ENCODE measurements at places on chromosomes 1 and 21.

DNA sequence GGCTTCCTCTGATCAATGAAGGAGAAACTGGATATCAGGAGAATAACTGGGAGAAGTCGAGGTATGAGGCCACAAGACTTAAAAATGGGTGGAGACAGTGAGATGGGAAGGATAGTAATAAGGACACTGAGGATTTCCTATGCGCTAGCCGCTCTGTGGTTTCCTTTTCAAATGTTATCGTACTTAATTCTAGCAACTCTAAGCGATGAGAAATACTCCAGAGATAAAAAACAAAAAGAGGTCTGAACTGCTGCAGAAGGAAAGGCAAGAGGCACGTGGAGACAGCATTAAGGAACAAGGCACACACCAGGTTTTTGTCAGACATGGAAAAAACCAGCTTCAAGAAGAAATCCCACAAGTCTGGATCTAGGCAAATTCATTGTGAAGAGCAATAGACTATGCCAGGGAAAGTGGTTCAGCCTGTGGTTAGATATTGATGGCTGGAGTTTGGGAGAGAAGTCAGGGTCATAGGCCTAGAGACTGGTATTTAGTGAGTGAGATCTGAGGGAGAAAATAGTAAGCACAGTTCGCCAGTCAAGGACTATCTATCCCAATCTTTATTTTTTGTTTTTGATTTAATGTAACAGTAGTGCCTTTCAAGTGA, 5.3 kb downstream of the CLCA2 start:
- DNase-seq, result no peak

GRCh38 chr1:223726380-223727001, 14.2 kb downstream of the CAPN2 start:
- no peak for DNase-seq

- no peak for DNase-seq
Measured at GRCh38 chr1:209786146-209786545, 1.8 kb upstream of the C1orf74 start.

GRCh38 chr1:223712850-223713474, 623 bp downstream of the CAPN2 start:
- DNase-seq, result no peak

DNA sequence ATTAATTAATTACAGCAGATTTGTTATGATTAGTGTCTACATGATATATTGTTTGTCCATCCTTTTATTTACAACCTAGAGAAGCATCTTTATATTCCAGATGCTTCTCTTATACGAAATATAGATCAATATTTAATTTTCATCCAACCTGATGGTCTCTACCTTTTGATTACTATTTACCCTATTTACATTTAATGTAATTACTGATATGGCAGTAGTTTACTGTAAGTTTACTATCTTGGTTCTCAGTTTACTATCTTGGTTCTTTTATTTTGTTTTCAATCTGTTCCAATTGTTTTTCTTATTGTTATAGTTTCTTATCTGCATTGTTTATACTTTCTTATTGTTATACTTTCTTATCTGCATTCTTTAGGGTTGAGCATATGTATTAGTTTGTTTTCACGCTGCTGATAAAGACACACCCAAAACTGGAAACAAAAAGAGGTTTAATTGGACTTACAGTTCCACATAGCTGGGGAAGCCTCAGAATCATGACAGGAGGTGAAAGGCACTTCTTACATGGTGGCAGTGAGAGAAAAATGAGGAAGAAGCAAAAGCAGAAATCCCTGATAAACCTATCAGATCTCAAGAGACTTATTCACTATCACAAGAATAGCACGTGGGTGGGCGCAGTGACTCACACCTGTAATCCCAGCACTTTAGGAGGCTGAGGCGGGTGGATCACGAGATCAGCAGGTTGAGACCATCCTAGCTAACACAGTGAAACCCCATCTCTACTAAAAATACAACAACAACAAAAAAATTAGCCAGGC, 28.9 kb downstream of the FAF1 start:
- no peak for DNase-seq

DNA sequence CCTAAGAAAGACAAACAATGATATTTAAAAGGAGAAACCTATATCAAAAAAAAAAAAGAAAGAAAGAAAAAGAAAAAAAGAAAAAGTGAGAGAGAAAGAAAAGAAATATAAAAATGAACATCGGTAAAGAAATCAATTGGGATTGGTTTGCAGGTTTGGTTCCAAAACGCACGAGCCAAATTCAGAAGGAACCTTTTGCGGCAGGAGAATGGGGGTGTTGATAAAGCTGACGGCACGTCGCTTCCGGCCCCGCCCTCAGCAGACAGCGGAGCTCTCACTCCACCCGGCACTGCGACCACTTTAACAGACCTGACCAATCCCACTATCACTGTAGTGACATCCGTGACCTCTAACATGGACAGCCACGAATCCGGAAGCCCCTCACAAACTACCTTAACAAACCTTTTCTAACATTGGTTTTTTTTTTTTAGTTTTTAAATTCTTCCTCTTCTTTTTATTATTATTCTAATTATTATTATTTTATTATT, 11.7 kb downstream of the LHX9 start:
- no peak for DNase-seq

- no peak for DNase-seq
Measured at GRCh38 chr1:207857447-207857846, 53.5 kb downstream of the CD34 start.

DNA sequence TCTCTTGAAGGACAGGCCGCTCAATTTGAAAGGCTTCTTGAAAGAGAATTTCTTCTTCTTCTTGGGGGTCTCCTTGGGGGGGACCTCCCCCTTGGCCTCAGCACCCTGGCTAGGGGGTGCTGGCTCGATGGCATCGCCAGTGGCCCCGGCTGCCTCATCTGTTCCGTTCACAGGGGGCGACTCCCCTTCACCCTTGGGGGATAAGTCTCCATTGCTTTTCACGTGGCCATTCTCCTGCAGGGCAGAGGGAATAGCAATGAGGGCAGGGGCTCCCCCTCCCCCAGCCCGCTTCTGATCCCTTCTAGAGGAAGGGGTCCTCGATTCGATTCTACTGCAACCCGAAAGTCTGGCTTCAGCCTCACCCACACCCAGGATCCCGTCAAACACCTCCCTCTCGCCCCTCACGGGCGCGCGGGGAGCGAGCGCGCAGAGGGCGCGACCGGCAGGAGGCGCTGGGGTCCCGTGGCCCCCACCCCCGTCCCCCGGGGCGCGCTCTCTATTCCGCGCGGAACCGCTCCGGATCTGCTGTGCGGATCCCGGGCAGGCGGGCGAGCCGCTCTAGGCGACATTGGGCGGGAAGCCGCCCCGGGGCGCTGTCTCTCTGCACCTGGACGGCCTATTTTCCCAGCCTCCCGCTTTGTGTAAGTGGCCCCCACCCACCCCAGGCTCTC, 1.0 kb downstream of the MARCKSL1 start:
- no peak for DNase-seq

DNA sequence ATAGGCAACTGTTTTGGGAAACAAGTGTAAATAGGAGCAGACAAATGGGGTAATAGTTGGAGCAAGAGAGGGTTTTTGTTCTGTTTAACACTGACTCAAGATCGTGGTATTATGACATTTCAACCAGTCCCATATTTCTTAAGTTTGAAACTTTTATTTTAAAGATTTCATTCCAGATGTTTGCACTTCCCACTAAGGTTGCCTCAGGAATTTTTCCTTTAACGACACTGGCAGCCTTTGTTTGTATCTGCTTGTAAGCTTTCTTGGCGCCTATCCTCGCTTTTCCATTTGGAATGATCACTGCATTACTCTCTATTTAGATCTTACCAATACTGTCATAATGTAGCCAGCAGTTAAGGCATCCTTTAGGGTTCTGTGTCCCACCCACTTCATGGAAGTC, 67.7 kb downstream of the ALG6 start:
- DNase-seq, result no peak

DNA sequence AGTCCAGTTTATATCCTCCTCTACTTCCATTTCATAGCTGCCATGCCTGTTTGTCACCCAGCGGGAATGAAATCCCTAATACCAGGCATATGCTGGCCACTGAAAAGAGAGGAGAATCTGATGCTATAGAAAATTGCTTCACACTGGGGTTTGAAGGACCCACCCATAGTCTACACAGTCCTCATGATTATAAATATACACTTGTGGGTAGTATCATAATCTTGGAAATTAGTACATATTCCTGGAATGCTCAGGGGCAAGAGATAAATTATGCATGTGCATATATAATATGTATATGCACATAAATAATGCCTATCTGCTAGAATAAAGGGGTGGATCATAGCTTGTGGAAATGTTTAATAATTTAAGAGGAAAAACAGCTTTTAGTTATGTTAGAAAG, 105.8 kb downstream of the PRRX1 start:
- DNase-seq, result no peak

GRCh38 chr1:3249631-3250501, 180.9 kb downstream of the PRDM16 start:
- DNase-seq, result no peak

DNA sequence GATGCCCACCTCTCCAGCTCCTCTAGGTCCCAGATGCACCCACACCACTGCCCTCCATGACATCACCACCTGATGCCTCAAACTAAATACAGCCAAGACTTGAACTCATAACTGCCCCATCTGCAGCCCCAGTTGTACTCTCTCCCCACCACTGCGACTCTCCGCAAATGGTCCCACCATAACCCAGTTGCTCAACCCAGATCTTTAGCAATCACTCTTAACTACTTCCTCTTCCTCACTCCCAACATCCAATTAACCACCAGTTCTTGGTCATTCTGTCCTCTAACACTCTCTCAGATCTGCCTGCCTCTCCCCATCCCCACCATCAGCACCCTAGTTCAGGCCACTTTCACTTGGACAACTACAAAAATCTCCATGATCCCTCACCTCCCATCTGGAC, 36.8 kb upstream of the PLA2G2C start:
- DNase-seq, result no peak

DNA sequence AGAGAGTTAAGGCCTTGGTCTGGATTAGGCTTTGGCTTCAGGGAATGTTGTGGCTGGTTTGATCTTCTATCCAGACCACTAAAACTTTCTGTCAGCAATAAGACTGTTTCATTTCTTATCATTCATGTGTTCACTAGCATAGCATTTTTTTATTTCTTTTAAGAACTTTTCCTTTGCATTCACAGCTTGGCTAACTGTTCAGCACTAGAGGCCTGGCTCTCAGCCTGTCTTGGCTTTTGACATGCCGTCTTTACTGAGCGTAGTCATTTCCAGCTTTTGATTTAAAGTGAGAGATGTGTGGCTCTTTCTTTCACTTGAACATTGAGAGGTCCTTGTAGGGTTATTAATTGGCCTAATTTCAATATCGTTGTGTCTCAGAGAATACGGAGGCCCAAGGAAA, 62.5 kb downstream of the RNF220 start:
- DNase-seq, result no peak

- no peak for DNase-seq
Measured at GRCh38 chr1:36161641-36162531, 5.9 kb downstream of the MAP7D1 start.
